ENCODE measurements at places on chromosomes 12 and 14.

DNA sequence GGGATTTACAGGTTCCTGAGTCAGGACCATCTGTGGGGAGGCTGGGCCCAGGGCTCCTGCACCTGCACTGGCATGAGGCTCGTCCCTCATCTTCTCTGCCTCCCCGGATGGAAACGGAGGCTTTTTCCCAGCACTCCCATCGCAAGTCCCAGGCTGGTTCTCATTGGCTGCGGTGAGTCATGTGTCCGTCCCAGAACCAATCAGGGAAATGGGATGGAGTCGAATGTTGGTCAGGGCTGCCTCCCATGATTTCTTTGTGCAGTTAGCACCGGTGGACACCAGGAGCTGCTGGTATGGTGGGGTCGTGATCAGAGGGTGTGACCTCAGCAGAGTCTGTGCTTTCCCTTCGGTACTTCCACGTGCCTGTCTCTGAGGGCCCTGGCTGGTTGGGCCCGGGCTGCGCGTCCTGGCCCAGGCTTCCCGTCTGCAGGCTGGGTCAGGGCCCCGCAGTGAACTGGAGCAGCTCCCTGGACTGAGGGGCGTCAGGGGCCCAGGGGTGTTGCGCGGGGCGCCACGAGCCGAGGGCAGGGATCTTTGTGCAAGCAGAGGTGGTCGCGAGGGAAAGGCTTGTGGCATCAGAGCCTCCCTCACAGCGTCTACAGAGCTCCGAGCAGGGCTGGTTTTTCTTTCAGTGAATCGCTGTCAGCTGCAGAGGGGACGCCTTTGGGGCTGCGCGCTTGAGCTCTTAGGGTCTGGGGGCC is 168.1 kb downstream of the ADGRD1 start:
- no peak for DNase-seq

DNA sequence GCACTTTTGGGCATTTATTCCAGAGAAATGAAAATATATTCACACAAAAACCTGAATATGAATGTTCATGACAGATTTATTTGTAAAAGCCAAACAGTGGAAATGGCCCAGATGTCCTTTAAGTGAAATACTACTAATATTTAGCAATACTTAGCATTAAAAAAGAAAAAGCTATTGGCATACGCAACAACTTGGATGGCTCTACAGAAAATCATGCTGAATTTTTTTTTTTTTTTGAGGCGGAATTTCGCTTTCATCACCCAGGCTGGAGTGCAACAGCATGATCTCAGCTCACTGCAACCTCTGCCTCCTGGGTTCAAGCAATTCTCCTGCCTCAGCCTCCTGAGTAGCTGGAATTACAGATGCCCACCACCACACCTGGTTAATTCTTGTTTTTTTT is 24.1 kb downstream of the FGD6 start:
- no peak for DNase-seq

- no peak for DNase-seq
These were observed 6.8 kb downstream of the KIF26A start for GRCh38 chr14:104144911-104145825.

GRCh38 chr14:53855127-53855526 is 101.5 kb downstream of the BMP4 start:
- no peak for DNase-seq

DNA sequence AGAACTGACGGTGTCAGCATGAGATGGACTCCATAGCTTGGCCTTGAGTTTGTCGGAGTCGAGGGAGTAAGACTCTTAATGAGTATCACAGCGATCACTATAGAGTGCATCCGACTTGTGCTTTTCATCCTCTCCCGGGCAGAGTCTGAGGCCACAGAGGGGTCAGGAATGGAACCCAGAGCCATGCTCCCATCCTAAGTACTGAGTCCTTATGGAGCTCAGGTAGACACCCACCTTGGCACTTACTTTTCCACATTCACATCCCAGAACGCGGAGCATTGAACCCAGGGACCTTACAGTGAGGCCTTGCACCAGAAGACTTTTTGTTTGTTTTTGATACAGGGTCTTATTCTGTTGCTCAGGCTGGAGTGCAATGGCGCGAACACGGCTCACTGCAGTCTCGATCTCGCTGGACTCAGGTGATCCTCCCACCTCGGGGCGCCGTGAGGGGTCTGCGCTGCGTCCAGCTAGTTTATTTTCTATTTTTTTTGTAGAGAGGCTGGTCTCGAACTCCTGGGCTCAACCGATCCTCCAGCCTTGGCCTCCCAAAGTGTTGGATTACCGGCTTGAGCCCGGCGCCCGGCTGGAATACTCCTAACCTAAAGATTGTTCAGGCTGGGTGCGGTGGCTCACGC is 719 bp upstream of the SRSF9 start:
- no peak for DNase-seq

Data from CD4-positive, alpha-beta T cell treated with Interferon alpha-2 for 1 hour (primary cell).